ENCODE measurements at places on chromosomes 16 and 17.

GRCh38 chr17:35496451-35497290, 40.8 kb downstream of the SLFN12L start:
- DNase-seq: no peak

GRCh38 chr16:12462426-12463280, 341.0 kb downstream of the CPPED1 start:
- no peak for DNase-seq

GRCh38 chr16:4345836-4346781, 5.0 kb downstream of the PAM16 start:
- no peak for DNase-seq

- no peak for DNase-seq
Observed at GRCh38 chr16:90033387-90033786, 14.1 kb upstream of the DBNDD1 start.

DNA sequence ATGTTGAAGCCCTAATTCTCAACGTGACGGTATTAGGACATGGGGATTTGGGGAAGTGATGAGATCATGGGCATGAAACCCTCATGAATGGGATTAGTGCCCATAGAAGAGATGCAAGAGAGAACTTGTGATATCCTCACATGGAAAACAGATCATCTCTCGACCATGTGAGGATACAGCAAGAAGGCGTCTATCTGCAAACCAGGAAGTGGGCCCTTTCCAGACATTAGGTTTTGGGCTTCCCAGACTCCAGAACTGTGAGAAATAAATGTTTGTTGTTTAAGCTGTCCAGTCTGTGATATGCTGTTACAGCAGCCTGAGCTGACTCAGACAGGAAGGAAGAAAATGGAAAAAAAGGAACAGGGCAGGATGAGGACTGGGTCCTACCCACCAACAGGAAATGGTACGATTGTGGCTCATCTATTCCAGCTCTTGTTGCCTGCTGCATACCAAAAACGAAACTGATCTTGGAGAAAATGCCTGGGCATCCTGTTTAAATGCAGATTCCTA, 21.9 kb upstream of the SSTR2 start:
- no peak for DNase-seq

DNA sequence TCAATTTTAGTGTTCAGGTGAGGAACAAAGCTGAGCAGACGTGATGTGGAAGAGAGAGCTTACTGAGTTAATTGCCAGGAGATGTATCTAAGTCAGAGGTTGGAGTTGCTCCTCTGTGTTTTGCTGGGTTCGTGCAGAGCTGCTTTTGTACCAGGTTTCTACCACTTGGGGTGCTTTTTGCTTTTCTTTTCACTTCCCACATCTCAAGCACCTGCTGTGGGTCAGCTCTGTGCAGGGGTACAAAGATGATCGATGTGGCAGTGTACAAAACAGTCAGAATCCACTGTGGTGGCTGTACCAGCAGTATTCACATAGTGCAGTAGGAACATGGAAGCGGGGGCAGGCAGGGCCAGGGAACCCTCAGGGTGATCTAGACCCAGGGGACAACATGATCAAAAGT, 14.8 kb downstream of the UNK start:
- no peak for DNase-seq

GRCh38 chr17:49588726-49589576, 13.3 kb downstream of the NXPH3 start:
- no peak for DNase-seq

GRCh38 chr16:4960579-4960978, 2.4 kb downstream of the SEC14L5 start:
- no peak for DNase-seq

DNA sequence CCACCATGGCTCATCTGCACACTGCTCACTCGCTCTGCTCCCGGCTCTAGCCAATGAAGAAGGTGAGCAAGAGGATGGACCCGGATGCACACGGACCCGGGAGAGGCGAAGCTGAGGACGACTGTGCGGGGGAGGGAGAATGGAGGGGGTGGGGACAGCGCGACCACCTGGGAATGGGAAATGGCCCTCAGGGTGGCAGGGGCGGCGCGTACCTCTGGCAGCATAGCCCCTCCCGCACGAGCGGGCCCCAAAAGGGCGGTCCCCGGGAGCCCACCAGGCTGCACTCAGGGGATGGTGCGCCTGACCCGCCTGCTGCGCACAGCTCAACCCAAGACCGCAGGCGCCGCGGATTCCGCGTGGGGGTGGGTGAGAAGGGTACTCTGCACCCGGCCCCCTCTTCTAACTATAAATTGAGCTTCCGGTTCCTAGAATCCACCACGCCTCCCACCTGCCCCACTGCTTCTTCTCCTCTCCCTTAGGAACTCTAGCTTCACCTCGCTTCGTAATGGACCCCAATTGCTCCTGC, 6.1 kb downstream of the MT1H start:
- DNase-seq: peak; percentile 38

- no peak for DNase-seq
Observed at GRCh38 chr16:28573738-28574718, 20.3 kb downstream of the SGF29 start.

- no peak for DNase-seq
Observed at GRCh38 chr16:13708347-13709120, 211.4 kb upstream of the ERCC4 start.

- DNase-seq: peak; percentile 57
Observed at GRCh38 chr17:39069114-39069756, 82.2 kb downstream of the PLXDC1 start.

GRCh38 chr17:50255766-50256635, 18.3 kb upstream of the TMEM92 start:
- DNase-seq: no peak
